Activated naive CD8-positive, alpha-beta T cell treated with anti-CD3 and anti-CD28 coated beads for 36 hours (primary cell): ENCODE measurements at places on chromosomes 2 and 18. TPM values are rescaled to one million over a fixed set of nuclear protein-coding genes. Genes with fewer than 3 reads are reported as not detected.

DNA sequence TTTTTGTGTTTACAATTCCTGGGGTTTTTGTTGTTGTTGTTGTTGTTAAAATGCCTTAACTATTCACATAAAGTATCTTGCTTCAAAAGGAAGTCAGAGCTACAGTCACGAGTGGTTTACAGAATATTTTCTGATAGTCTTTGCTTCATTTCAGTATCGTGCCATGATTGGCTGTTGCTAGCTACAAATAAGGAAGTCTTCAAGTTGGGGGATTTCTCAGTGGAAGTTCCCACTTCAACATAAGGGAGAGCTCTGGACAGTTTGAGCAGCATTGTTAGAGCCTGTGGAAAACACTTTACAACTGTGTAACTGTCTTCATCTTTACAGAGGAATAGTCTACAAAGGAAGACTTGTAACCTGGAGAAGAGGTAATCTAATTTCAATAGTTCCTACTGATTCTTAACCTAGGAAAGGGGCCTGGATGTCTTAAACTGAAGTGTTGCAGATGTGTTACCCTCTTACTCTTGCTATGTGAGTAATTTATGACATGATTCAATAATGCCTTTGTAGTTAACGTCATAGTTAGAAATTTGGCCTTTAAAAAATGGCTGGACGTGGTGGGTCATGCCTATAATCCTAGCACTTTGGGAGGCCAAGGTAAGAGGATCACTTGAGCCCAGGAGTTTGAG, 23.4 kb upstream of the TANK start:
- peak; percentile 7 for DNase-seq

DNA sequence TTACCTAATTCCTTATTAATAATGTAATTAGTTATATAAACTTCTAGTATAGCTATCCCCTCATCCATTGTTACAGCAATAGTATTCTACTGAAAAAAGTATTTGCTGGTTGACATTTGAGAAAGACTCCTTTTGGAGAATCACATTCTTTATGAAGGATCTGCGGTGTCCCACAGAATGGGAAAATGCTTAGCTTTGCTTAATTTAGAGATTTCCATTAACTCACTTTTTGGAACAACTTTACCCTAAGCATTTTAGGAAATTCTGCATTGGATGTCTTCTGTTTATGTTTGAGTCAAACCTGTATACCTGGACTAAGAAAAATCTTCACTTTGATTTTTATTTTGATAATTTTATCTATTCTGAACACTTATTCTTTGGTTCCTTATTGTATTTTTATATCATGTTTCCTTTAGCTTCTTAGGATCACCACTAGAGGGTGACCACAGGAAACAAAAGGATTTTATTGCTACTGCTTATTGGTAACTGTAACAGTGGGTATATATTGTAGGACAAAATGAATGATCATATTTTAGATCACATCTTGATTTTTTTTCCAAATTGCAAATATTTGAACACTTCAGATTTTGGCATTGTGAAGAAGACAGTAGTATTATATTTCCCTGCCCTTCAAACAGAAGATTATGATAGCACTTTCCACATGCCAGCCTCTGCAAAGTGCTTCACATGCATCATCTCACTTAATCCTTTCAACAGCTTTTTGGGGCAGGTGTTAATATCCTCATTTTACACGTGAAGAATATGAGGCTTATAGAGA, 79.6 kb downstream of the MIB1 start:
- no peak for DNase-seq

GRCh38 chr18:66344227-66344626, 259.7 kb downstream of the CDH19 start:
- no peak for DNase-seq

DNA sequence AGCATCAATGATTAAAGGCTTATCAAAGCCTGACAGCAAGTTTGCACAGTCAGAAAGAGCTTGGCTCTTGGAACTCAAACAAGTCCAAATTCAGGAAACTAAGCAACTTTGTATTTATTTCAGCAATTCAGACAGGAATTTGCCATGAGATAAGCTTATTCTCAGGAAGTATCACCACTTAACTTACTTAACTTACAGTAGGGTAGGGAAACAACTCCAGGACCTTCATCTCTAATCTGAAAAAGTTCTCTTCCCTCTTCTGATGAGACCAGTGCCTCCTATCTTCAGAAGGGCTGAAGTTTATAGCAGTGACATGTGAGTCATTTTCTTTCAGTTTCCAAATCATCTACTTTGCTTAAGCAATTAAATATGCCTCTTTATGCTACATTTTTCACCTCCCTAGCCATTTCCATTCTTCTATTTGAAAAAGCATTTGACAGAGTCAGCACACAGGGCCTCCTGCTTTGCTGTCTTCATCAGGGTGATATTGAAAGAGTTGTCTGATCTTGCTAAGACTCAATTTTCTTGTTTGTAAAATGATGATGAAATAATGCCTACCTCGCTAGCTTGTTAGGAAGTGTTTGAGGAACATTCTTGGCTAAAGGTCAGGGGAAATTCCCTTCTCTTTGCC, 389.5 kb downstream of the RND3 start:
- DNase-seq: no peak

Gene RAX
- not detected for total RNA-seq

DNA sequence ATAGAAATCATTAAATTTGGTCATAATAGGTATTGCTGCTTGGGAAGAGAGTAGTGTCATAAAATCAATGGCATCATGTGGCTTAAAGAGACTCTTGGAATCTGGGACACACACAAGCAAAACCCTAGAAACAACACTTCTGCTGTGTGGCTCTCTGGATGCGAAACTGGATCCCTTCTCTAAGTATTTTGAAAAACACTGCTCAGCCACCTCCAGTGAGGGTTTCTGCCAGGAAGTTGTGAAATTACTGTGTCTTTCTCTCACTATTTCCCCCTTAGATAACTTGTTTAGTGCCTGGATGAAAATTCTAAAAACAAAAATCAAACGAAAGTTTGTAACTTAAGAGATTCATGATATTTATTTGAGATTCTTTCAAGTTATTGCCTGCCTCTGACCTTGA, 163.8 kb downstream of the RHBDD1 start:
- DNase-seq: no peak

DNA sequence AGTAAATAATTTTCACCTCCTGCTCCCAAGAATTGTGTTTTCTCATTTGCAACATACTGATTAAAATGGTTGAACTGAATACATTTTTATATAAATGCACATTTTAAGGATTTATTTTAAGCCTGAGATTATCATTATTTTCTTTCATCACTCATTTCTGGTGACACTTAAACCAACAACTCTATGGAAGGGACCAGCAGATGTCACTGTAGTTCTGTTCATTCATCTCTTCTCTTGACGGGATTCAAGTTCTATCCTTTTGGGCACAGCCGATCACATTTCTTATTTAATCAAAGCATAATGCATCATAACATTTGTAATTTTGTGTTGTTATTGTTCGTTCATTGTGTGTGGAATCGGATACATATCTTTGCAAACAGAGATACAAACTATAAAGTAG, 417.9 kb downstream of the HRH4 start:
- no peak for DNase-seq

DNA sequence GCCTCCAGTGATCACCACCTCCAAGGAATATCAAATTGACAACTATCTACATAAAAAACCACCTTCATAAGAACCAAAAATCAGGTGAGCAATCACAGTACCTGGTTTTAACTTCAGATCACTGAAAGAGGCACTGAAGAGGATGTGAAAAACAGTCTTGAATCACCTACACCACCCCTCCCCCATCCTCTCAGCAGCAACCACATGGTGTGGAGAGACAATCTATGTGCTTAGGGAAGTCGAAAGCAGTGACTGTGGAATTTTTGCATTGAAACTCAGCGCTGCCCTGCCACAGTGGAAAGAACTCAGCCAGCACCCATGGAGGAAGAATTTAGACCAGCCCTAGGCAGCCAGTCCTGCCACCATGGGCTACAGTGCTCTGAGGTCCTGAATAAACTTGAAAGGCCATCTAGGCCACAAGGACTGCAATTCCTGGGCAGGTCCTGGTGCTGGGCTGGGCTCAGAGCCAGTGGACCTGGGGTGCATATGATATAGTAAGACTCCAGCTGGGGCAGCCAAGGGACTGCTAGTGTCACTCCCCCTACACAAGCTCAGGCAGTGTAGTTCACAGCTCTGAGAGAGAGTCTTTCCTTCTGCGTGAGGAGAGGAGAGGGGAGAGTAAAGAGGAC, 75.6 kb downstream of the ATL2 start:
- peak; percentile 23 for DNase-seq

GRCh38 chr2:55148269-55148668, 83.8 kb downstream of the CLHC1 start:
- DNase-seq: no peak
